ENCODE measurements at places on chromosomes 4 and X.

- DNase-seq = no peak
These were observed 145.5 kb upstream of the PDHA2 start for GRCh38 chr4:95694411-95694810.

- no peak for DNase-seq
These were observed 5.6 kb downstream of the ZFP92 start for GRCh38 chrX:153416781-153417450.

DNA sequence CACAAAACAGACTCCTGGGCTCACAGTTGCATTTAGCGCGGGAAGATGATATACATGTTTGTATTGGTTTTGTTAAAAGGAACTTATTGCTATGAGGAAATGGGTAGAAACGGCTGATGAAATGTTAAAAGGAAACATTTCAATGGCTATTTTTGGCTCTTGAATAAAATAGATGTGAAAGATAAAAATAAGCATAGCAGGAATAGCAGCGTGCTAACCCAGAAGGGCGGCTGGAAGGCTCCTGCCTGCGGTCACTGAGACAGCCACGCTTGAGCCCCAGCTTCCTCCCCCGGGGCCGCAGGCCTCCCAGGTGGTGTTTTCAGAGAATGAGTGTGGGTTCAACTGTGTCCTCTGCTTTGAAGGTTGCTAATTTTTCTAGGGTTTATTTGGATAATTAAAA lies 35.0 kb upstream of the CLCN4 start:
- no peak for DNase-seq

- DNase-seq = no peak
These were observed 118.2 kb downstream of the NAF1 start for GRCh38 chr4:163048447-163048846.

DNA sequence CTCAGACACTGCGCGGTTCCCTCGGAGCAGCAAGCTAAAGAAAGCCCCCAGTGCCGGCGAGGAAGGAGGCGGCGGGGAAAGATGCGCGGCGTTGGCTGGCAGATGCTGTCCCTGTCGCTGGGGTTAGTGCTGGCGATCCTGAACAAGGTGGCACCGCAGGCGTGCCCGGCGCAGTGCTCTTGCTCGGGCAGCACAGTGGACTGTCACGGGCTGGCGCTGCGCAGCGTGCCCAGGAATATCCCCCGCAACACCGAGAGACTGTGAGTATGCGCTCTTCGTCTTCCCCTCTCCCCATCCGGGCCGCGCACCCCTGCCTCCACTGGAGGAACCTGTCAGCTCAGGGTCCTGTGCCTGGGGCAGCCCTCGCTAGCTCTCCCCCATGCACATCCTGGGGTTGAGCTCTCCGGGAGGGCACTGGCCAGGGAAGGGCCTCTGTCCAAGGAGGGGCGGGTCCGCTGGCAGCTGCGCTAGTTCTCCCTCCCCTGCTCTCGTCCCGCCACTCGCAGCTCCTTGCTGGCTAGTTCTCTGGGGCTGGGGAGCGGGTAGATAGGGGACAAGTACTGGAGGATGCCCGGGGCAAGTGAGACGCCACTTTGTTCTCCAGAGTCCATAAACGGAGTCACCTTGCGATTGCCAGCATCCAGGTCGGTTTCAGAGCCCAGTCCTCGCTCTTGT lies 2.2 kb downstream of the SLIT2 start:
- DNase-seq = no peak

DNA sequence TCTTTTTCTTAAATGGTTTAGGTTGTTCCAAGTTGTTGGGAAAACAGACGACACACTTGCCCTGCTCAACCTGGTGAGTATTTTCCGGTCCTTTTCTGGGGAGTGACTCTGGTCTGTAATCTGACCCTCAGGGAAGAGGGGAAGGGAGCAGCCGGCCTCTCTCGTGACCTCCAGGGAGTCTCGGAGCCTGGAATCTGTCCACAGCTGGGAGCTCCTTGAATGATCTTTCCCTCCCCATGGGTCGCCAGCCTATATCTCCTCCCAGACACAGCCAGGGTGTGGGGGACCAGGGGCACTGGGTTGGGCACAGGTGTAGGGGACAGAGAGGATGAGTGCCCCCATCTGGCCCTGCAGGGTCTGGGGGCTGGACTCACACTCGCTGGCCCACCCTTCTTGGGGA lies 18.9 kb downstream of the TMEM175 start:
- no peak for DNase-seq

- no peak for DNase-seq
These were observed 13.2 kb downstream of the ATP8A1 start for GRCh38 chr4:42643685-42644084.

DNA sequence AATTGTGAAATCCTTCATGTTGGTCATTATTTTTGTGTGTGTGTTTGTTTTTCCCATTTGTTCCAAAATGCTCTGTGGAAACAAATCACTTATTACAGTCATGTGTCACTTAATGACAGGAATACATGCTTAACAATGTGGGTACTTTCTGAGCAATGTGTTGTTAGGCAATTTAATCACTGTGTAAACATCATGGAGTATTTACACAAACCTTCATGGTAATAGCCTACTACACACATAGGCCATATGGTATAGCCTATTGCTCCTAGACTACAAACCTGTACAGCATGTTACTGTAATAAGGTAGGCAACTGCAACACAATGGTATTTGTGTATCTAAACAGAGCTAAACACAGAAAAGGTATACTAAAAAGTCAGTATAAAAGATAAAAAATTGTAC lies 388.9 kb upstream of the PPP1R2C start:
- DNase-seq = no peak

GRCh38 chrX:65781845-65782244 lies 114.4 kb downstream of the MSN start:
- DNase-seq = no peak

- DNase-seq = no peak
These were observed 21.4 kb downstream of the HMX1 start for GRCh38 chr4:8850074-8850829.

DNA sequence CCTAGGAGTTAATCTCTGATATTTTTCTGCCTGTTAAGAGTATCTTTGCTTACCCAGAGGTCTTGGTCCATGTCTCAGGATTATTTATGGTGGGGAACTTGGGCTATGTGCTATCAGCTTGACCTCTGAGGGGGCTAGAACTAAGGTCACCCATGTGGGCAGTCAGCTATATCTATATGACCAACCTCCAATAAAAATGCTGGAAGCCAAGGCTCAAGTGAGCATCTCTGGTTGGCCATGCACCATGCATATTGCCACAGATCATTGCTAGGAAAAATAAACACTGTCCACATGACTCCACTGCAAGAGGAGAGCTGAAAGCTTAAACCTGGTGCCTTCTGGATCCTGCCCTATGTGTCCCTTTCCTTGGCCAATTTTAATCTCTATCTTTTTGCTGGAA lies 196.5 kb upstream of the SLC7A11 start:
- no peak for DNase-seq

GRCh38 chr4:140096483-140096861 lies 57.5 kb downstream of the MAML3 start:
- no peak for DNase-seq

DNA sequence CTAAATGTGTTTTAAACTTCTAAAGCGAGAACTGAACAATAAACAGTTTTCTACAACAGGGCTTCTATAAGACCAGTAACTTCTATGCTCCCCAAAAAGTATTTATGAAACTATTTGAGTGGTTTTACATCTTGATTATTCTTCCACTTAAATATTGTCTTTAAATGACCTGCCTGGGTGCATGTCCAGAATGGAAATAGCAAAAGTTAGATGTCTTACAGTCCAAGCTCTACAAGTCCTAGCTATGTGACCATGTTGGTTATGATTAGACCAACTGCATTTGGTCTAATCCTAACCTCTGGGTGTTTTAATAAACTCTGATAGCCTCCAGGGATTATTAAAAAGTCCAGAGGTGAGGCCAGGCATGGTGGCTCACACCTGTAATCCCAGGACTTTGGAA lies 79.0 kb upstream of the ATXN3L start:
- no peak for DNase-seq

DNA sequence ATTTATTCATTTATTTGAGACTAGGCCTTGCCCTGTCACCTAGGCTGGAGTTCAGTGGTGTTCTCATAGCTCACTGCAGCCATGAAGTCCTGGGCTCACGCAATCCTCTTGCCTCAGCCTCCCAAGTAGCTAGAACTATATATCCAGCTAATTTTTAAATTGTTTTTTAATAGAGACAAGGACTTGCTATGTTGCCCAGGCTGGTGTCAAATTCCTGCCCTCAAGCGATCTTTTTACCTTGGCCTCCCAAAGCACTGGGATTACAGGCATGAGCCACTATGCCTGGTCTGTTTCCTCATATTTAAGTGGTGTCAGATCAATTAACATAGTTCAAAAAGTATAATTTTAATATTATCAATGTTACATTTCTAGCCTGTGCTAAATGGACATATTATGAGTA lies 68.5 kb downstream of the AFF1 start:
- DNase-seq = no peak

- no peak for DNase-seq
These were observed 40.9 kb upstream of the PRDM8 start for GRCh38 chr4:80156410-80156809.

GRCh38 chrX:79107891-79108718 lies 36.4 kb upstream of the GPR174 start:
- DNase-seq = no peak

GRCh38 chr4:22268350-22269025 lies 247.4 kb downstream of the ADGRA3 start:
- DNase-seq = no peak

GRCh38 chr4:26050671-26051070 lies 136.7 kb downstream of the SMIM20 start:
- DNase-seq = no peak

- DNase-seq = no peak
These were observed 325.0 kb downstream of the PDHA2 start for GRCh38 chr4:96164814-96165351.

DNA sequence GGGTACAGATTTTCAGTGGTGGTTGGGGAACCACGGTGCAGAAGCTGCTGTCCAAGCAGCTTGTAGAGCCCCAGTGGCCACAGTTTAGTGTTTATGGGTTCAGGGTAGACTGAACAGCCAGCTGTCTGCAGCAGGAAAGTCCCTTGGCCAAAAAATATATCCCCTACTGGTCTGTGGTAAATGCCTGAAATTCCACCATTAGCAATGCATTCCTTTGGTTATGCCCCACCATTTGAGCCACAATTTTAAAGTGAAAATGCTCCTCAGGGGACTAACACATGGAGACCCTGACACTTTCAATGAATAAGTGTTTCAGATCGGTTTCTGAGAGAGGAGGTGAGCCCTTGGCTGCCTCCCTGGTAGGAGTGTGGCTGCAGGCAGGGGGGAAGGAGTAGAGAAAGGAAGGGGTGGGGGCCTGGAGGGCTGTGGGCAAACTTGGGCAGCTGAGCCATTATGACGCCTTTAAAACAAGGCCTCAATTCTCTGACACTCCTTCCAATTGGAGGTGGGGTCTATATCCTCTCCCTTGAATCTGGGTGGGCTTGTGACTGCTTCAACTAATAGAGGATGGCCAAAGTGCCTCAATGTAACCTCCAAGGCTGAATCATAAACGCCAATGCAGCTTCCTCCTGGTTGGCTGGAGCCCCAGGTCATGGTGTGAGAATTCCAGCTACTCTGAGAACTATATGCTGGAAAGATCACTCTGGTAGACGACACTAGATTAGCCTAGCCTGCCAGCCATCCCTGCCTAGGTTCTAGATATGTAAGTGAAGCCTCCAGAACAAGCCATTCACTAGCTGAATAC lies 75.8 kb upstream of the ATP6AP2 start:
- no peak for DNase-seq

DNA sequence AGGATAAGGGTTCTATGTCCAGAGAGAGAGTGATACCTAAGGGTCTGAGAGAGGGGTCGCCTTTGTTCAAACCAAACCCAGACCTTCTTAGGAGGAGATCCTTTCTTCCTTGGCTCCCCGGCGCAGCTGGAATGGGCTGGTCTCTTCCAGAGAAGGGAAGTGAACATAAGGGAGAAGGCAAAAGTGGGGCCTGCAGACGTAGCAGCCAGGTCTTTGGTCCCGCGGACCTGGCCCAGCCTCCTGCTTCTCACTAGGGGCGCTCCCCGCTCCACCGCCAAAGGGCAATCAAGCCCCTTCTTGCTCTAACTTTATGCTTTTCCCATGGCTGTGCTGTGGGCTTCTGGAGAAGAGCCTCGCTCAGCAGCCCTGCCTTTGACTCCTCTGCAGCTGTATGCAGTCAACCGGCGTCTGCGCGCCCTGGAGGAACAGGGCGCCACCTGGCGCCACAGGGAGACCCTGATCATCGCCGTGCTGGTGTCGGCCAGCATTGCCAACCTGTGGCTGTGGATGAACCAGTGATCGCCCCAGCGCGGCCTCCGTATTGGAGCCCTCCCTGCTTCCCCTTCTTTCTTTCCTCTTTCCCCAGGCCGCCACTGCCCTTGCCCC lies 6.5 kb downstream of the FATE1 start:
- DNase-seq = no peak

DNA sequence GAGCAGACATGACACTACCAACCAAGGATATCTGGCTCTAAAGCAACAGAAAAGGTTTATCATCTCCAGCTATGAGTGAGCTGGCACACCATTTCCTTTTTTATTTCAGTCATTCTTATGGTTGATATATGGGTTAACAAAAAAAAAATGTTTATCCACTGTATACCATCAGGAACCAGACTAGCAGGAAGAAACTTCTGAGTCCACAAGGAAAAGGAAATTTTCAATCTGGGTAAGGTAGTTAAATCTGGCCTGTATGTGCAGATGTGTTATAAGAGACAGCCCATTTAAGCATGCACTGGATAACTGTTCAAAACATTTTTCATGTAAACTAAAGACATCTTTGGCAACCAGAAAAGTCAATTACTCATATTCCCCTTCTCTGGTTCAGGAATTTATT lies 35.0 kb downstream of the AMMECR1 start:
- DNase-seq = no peak

GRCh38 chrX:21873063-21873775 lies 17.4 kb downstream of the YY2 start:
- no peak for DNase-seq

- DNase-seq = no peak
These were observed 46.1 kb upstream of the VEGFC start for GRCh38 chr4:176838601-176839433.

DNA sequence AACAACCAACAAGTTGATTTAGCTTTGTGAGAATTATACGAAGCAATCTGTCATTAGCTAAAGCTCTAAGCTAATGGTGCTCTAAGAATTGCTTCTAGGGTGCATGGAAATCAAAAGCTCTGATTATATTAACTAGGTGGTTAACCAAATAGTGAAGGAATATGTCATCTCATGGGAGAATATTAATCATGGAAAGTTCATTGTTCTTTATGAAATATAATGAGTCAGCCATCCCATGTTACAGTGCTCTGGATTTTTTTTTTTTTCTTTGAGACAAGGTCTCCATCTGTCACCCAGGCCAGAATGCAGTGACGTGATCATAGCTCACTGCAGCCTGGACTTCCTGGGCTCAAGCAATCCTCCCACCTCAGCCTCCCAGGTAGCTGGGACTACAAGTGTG lies 10.5 kb downstream of the DCAF8L2 start:
- DNase-seq = no peak

GRCh38 chrX:73758250-73758649 lies 195.3 kb downstream of the CHIC1 start:
- no peak for DNase-seq

- DNase-seq = no peak
These were observed 61.5 kb downstream of the TMEM131L start for GRCh38 chr4:153527690-153528089.

Measured in activated T-helper 1 cell treated with Interleukin-2 at 50 U/mL for 16 hours (primary cell).